ENCODE measurements at places on chromosomes 3 and 15. TPM values are rescaled to one million over a fixed set of nuclear protein-coding genes. Genes with fewer than 3 reads are reported as not detected.

Gene MRPS22
- total RNA-seq, result 132 TPM

Gene NUP210
- total RNA-seq, result 16.0 TPM

Gene ERICH6
- not detected for total RNA-seq

Gene FAM227B
- 1.6 TPM for total RNA-seq

Gene SSUH2
- total RNA-seq, result 10.6 TPM

Gene FSTL1
- total RNA-seq, result 24.5 TPM
